ENCODE measurements at places on chromosomes 6 and 20. TPM values are rescaled to one million over a fixed set of nuclear protein-coding genes. Genes with fewer than 3 reads are reported as not detected.

MTCH1 gene
- 223 TPM for total RNA-seq

SOBP gene
- total RNA-seq, result 9.0 TPM

DLK2 gene
- 19.1 TPM for total RNA-seq

ZNF165 gene
- 4.2 TPM for total RNA-seq

ERVFRD-1 gene
- not detected for total RNA-seq

FOXF2 gene
- total RNA-seq, result 12.7 TPM

BNIP5 gene
- total RNA-seq, result not detected

FAM184A gene
- total RNA-seq, result 8.7 TPM

NOX3 gene
- total RNA-seq, result not detected

GRIK2 gene
- total RNA-seq, result 6.6 TPM

RNF182 gene
- 22.2 TPM for total RNA-seq
